Caki2 (cell line): ENCODE measurements at places on chromosomes 4 and X.

GRCh38 chrX:109844986-109845385, 111.9 kb upstream of the ACSL4 start:
- no peak for DNase-seq

DNA sequence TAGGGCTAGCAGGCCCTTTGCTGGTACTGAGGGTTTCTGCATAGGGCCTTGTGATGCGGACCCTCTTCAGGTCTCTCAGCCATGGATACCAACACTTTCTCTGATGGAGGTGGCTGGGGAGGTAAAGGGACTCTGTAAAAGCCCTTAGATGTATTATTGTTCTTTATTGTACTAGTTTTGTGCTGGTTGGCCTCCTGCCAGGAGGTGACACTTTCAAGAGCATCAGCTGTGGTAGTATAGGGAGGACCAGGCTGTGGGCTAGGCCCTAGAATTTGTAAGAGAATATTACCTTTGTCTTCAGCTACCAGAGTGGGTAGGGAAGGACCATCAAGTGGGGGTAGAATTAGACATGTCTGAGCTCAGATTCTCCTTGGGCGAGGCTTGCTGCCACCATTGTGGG, 936.3 kb downstream of the CENPC start:
- no peak for DNase-seq

- DNase-seq, result no peak
Measured at GRCh38 chrX:148523303-148524080, 23.1 kb downstream of the AFF2 start.

GRCh38 chrX:150766351-150767044, 73.3 kb downstream of the MTMR1 start:
- no peak for DNase-seq

GRCh38 chrX:37873220-37873619, 25.8 kb upstream of the DYNLT3 start:
- DNase-seq, result no peak

DNA sequence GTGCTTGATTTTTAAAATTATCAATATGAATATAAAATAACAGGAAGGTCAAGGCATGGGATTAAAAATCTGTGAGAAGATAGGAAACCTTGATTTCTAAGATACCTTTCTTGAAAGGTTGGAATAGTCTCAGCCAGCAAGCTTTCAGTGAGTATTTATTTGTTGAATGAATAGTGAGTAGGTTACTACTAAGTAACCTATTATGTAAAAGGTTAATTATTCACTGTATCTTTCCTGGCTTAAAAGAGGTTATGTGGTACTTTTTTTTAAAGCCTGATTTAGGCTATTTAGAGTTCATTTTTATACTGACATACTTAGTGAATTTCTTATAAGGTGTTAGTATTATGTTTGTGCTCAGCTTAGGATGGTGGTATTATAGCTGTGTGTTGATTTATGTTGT, 123.5 kb downstream of the PTPN13 start:
- peak; percentile 56 for DNase-seq

GRCh38 chr4:97396097-97396496, 747.2 kb downstream of the STPG2 start:
- no peak for DNase-seq

GRCh38 chr4:37644962-37645361, 41.2 kb downstream of the RELL1 start:
- no peak for DNase-seq
